GM03348 (cell line): ENCODE measurements at places on chromosomes 3 and 15.
A peak's percentile ranks its signal among the peaks of the same experiment; 100 is the strongest.

- no peak for DNase-seq
Measured at GRCh38 chr15:39785139-39785538, 2.5 kb upstream of the FSIP1 start.

DNA sequence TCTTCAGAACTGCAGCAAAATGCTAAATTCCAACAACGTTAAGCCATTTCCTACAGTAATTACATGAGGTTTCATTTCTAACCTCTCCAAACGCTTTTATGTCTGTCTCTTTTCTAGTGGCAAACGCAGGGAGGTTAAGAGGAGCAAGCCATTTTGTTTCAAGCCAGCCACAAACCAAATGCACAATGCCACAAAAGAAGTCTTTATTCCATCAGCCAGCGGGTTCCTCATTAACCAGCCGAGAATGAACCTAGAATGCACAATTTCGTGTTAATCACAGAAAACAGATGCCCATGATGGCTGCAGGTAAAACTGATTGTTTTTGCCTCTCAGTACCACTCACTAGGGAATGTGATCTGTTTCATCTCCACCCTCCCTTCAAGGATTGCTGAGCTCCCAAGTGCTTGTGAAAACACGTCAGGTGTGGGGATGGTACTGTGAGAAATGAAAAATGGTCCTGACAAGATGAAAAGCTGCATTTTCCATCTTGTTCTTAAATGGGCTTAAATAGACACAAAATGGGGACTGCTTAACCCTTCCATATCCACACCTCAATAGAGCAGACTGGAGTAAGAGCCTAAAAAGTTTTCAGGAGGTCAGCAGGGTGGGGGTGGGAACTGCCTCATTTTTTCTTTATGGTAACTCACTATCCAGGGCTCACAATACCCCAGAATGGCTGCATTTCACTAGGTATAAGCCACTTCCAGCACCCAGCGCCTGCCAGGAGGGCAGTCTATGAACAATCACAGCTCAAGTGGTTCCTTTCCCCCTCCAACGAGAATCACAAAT, 277.1 kb downstream of the MAGI1 start:
- DNase-seq, result no peak

DNA sequence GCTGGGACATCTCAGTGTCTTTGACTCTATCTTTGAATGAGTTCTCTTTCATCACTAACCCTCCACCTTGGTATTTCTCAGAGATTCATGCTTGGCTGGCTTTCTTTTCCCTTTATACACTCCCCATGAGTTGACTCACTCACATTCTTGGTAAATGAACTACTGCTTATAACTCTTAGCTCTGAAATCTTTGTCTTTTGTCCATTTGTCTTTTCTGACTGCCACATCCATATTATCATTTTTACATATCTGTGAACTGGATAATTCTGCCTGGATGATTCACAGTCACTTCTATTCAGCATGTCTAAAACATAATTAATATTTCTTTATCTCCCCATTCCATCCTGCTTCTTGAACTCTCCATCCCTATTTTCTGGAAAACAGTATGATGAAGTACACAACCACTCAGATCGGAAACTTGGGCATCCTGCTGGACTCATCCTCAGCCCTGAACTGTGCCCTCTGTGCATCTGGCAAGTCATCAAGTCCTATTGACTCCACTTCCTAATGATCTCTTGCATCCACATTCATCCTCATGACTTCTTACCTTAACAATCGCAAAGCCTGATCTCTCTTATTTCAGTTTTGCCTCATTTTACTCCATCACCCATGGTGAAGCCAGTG, 66.9 kb downstream of the KCNAB1 start:
- peak; percentile 52 for DNase-seq

- no peak for DNase-seq
Measured at GRCh38 chr3:123352134-123352554, 96.7 kb downstream of the ADCY5 start.

- no peak for DNase-seq
Measured at GRCh38 chr3:32421185-32421584, 29.5 kb downstream of the CMTM7 start.

DNA sequence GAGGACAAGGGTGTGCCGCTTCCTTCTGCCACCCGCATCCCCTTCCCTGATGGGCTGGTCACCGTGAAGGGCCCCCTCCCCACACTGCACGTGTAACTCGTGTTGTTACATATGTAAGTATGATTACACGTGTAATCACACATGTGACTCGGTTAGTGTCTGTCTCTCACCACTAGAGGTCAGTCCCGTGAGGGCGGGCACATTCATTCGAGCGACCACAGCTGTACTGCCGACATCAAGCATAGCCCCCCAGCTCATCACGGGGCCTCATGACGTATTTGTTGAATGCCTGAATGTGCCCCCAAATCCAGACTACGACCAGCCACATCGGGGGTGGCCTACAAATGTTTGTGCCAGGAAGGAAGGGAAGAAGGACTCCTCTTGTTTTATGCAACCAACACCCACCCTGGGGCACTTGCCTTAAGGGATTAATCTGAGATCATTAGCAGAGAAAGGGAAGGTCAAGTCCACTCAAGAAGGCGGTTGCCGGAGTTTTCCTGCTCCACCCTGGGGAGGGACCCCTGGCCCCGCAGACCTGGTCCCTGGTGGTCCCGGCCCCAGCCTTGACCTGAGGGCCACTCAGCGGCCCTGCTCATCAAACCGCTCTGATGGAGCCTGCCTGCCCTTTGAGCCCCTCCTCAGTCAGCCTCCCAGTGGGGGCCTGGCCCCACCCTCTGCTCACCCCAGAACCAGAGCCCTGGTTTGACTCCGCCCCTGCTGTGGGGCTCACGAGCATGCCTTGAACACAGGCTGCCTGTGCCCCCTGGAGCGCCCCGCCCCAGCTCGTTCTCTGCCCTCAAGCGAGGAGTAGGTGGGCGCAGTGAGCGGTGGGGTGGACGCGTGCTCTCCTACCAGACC, 52.8 kb downstream of the RGMA start:
- no peak for DNase-seq

DNA sequence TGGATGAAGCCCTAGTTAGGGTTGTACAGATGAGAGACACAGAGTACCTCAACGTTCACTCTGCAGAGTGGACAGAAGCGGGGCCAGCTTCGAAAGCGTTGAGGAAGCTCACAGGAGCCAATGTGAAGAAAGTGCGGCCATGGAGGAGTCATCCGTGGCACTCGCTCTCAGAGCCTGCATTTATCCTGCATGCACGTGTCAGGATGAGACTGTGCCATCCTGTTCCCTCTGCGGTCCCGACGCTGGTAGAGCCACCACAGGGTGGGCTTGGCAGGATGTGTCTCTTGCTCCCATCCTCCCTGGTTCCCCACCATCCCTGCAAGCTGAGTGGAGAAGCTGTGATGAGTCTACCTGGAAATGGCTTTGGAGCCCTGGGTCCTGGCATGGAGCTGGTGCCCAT, 39.3 kb downstream of the KLHL25 start:
- DNase-seq, result no peak

GRCh38 chr3:27504749-27505148, 20.6 kb upstream of the SLC4A7 start:
- DNase-seq, result peak; percentile 24
